ENCODE measurements at places on chromosomes 1 and 21. TPM values are rescaled to one million over a fixed set of nuclear protein-coding genes. Genes with fewer than 3 reads are reported as not detected.
A peak's percentile ranks its signal among the peaks of the same experiment; 100 is the strongest.

DNA sequence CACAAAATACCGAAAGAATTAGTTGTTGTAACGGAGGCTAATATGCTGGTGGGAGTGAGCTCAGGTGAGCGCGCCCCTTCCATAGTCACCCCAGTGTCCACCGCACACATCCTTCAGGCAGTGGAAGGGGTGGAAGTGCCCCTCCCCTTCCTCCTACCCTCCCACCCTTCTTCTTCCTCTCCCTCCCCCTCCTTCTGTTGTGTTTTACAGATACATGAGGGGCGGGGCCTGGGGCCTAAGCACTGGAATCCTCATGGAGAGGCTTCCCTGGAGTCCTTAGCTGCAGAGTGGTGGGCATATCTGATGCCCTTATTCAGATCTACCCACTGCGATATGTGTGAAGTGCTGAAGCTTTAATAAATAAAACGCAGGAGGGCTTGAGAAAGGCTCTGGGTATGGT, 10.3 kb upstream of the ADARB1 start:
- H3K27ac ChIP-seq = no peak overlapping the region
- no peaks in the 10 kb centered on the region for H3K27me3 ChIP-seq
- no peaks in the 10 kb centered on the region for H3K36me3 ChIP-seq
- H3K4me1 ChIP-seq = no peaks in the 10 kb centered on the region

The PRRX1 gene
- 0.05 TPM for total RNA-seq

The IFI44L gene
- 1.4 TPM for total RNA-seq

- no peak for DNase-seq
- H3K4me1 ChIP-seq = no peaks in the 10 kb centered on the region
- H3K4me3 ChIP-seq = no peak overlapping the region
- H3K27me3 ChIP-seq = no peaks in the 10 kb centered on the region
- no peaks in the 10 kb centered on the region for H3K36me3 ChIP-seq
These were observed 109.7 kb downstream of the TGFB2 start for GRCh38 chr1:218454700-218455282.

The FCRL6 gene
- 0.49 TPM for total RNA-seq

- H3K27me3 ChIP-seq = no peaks in the 10 kb centered on the region
- H3K36me3 ChIP-seq = no peaks in the 10 kb centered on the region
- no peak for DNase-seq
- H3K4me3 ChIP-seq = no peak overlapping the region
- H3K4me1 ChIP-seq = no peaks in the 10 kb centered on the region
- H3K27ac ChIP-seq = no peak overlapping the region
These were observed 96.0 kb upstream of the USP24 start for GRCh38 chr1:55311057-55311641.

- no peak overlapping the region for H3K27ac ChIP-seq
- H3K4me3 ChIP-seq = no peak overlapping the region
- H3K36me3 ChIP-seq = no peaks in the 10 kb centered on the region
- no peak for DNase-seq
These were observed 101.5 kb upstream of the TMEM51 start for GRCh38 chr1:15051882-15052528.

The MIXL1 gene
- total RNA-seq = not detected

- H3K4me3 ChIP-seq = no peak overlapping the region
- no peaks in the 10 kb centered on the region for H3K27me3 ChIP-seq
- H3K4me1 ChIP-seq = no peaks in the 10 kb centered on the region
- H3K36me3 ChIP-seq = no peaks in the 10 kb centered on the region
These were observed 130.1 kb downstream of the HMCN1 start for GRCh38 chr1:185864331-185864730.

GRCh38 chr1:43531906-43532584, 1.4 kb downstream of the PTPRF start:
- peaks cover 26% of the 10 kb centered on the region for H3K4me1 ChIP-seq
- H3K36me3 ChIP-seq = no peaks in the 10 kb centered on the region
- peak overlapping the region; percentile 62 for H3K4me3 ChIP-seq
- H3K27ac ChIP-seq = peak overlapping the region; percentile 71
- no peak for DNase-seq

- peaks cover 14% of the 10 kb centered on the region for H3K4me1 ChIP-seq
- H3K4me3 ChIP-seq = no peak overlapping the region
- no peaks in the 10 kb centered on the region for H3K36me3 ChIP-seq
- H3K27me3 ChIP-seq = no peaks in the 10 kb centered on the region
- no peak for DNase-seq
- no peak overlapping the region for H3K27ac ChIP-seq
These were observed 50.8 kb downstream of the ACBD3 start for GRCh38 chr1:226135709-226136108.

The SELE gene
- 3.1 TPM for total RNA-seq

The CCDC181 gene
- not detected for total RNA-seq

DNA sequence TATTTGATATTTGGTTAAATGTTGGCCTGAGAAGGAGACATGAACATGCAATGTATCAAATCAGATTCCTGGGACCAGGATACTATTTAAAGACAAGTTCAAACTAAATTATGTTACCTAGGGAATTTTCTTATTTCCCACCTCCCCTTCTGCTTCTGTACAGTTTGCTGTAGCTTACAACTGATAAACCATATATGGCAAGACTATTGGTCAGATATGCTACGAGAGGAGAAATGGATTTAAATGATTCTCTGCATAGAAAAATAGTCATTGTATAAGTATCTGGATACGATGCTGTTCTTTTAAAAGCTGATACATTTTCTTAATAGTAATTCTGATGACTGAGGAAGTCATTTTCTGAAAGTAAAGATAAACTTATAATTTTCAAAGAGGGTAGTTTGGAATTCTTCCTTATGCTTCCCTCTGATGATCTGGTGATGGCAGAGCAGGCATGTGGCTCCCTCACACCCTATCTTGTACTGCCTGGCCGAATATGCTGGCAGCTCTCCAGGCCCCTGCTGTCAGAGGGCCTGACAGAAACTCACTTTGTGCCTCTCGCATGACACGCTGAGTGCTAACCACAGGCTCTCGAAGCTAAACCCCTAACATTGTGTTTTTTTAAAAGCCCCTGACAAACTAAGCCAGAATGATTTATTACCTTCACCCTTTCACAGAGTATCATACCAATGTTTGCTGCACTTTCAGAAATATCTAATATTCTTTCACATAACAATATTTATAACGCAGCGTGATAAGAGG, 19.4 kb downstream of the RRP15 start:
- H3K27me3 ChIP-seq = no peaks in the 10 kb centered on the region
- H3K4me3 ChIP-seq = no peak overlapping the region
- H3K27ac ChIP-seq = no peak overlapping the region
- peaks cover 9% of the 10 kb centered on the region for H3K36me3 ChIP-seq
- H3K4me1 ChIP-seq = no peaks in the 10 kb centered on the region
- no peak for DNase-seq

DNA sequence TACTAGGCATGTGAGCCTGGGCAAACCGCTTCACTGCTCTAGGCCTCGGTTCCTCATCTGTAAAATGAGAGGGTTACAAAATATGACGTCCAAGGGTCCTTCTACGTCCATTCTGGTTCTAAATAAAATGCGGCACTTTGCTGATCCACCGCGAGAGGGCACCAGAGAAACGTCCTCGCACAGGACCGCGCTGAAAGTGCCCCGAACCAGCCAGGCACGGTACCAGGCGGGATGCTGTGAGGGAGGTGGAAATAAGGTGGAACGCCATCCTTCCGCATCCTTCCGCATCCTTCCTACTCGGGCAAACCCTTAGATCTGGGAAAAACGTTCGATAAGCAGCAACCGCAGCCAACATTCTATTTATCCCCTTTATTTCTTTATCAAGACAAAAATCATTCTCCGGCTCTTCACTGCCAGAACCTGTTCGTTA, 60.3 kb upstream of the KRTAP19-8 start:
- H3K4me1 ChIP-seq = no peaks in the 10 kb centered on the region
- no peak overlapping the region for H3K27ac ChIP-seq
- H3K27me3 ChIP-seq = no peaks in the 10 kb centered on the region

DNA sequence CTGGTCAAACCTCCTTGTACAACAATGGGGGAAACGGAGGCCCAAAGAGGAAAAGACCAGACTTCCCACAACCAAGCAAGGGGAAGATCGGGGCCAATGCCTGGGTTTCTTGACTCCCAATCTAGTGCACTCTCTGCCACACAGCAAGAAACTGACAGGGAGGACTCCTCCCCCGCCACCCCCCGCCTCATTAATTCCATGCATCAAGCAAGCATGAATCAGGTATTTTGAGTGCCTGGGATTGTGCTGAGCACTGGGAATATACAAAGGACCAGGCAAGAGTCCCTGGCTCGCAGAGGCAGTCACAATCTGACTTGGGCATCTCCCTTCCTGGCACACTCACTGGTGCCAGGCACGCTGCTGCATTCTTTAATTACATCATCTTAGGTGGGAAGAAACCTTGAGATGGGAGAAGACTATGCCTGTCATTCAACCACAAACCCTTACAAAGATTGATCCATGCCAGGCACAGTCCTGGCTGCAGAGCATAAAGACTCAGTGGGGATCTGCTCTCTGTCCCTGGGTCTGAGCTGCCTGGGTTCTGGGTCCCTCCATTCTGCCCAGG, 4.4 kb upstream of the KCNC4 start:
- H3K27me3 ChIP-seq = no peaks in the 10 kb centered on the region
- H3K4me3 ChIP-seq = no peak overlapping the region
- no peaks in the 10 kb centered on the region for H3K36me3 ChIP-seq
- no peak overlapping the region for H3K27ac ChIP-seq
- no peak for DNase-seq

DNA sequence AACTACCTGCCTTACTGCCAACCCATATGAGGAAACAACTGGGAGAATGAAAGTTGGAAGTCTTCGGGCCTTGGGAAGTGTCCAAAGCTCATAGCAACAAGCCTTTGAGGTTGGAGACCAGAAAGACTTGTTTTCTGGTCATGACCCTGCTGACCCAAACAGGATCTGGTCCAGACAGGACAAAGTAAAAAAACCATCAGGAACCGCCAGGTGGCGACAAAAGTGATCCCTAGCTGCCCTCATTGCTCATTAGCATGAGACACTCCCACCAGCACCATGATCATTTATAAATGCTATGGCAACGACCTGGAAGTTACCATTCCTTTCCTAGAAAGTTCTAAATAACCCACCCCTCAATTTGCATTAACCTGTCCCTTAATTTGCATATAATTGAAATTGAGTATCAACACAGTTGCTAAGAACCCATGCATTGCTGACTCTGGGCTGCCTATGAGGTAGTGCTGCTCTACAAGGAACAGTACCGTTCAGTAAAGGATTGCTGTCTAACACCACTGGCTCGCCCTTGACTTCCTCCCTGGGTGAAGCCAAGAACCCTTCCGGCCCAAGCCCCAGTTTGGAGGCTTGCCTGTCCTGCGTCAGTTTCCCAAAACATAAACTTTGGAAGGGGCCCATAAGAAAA, 89.0 kb downstream of the URB2 start:
- no peak overlapping the region for H3K27ac ChIP-seq
- H3K4me3 ChIP-seq = no peak overlapping the region
- H3K4me1 ChIP-seq = no peaks in the 10 kb centered on the region
- DNase-seq = no peak
- no peaks in the 10 kb centered on the region for H3K36me3 ChIP-seq
- no peaks in the 10 kb centered on the region for H3K27me3 ChIP-seq

The RUNX3 gene
- total RNA-seq = 2.6 TPM

The DUSP23 gene
- total RNA-seq = 44.2 TPM

GRCh38 chr21:29315131-29315749, 16.5 kb downstream of the BACH1 start:
- no peaks in the 10 kb centered on the region for H3K36me3 ChIP-seq
- no peak overlapping the region for H3K4me3 ChIP-seq
- no peak for DNase-seq
- no peaks in the 10 kb centered on the region for H3K27me3 ChIP-seq
- no peak overlapping the region for H3K27ac ChIP-seq

DNA sequence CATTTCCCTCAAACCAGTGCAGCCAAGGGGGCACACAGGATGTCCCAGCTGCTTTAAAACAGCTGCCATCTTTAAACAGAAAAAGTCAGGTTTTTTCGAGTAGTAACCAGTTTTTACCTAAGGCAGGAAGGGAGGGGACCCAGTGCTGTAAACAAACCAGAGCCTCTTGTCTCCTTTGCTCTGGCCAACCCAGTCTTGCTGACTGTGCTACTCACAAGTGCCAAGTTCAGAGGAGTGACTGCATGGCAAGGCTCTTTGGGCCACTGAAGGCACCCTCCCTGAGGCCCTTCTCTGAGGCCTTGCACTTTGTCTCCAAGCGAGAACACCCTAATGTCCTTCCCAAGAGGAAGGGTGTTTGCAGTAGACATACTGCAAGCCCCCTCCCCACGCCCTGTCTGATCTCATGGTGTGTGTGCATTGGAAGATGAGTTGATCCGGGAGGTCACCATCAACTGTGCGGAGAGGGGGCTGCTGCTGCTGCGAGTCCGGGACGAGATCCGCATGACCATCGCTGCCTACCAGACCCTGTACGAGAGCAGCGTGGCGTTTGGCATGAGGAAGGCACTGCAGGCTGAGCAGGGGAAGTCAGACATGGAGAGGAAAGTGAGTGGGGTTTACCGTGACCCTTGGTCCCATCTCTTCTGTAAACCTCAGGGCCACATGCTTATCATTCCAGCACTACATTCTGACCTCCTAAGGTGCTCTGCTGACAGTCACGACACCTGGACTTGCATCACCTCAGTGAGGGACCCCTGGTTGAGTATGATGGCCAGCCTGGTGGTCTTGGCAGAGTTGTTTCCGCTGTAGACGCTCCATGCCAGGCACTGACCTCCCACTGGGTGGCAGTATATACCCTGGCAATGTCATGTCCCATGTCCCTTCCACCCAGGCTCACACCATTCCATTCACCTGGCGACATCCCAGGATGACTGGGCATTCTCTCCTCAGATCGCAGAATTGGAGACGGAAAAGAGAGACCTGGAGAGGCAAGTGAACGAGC, 4.7 kb downstream of the DNALI1 start:
- no peak overlapping the region for H3K4me3 ChIP-seq
- H3K27me3 ChIP-seq = no peaks in the 10 kb centered on the region
- H3K27ac ChIP-seq = no peak overlapping the region
- DNase-seq = no peak
- H3K36me3 ChIP-seq = peaks cover 6% of the 10 kb centered on the region

The OR2T1 gene
- total RNA-seq = not detected

- peak; percentile 77 for DNase-seq
- H3K27ac ChIP-seq = peak overlapping the region; percentile 85
- no peaks in the 10 kb centered on the region for H3K27me3 ChIP-seq
- peaks cover 9% of the 10 kb centered on the region for H3K36me3 ChIP-seq
These were observed 1.1 kb upstream of the ADAMTS1 start for GRCh38 chr21:26846036-26846931.

DNA sequence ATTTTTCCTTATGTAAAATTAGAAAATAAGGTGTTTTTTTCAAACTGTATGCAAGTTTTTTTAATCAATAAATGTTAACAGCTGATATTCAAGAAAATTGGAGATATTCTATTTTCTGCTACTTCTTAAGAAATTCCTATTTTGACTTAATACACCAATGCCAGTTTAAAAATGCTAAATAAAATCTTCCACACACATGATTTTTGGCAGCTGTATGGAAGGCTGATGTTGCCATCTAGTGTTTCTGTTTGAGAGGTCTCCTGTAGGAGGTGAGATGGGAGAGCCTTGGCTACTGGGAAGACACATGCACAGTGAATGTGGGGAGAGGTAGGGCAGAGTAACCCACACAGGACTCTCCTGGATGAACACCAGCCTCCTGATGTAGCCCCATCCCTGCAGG, 29.2 kb upstream of the OR2B11 start:
- H3K27me3 ChIP-seq = no peaks in the 10 kb centered on the region
- no peaks in the 10 kb centered on the region for H3K36me3 ChIP-seq
- H3K4me1 ChIP-seq = no peaks in the 10 kb centered on the region
- H3K27ac ChIP-seq = no peak overlapping the region
